AG09319 (cell line): ENCODE measurements at places on chromosomes 12 and 14.

GRCh38 chr12:570921-571794, 92.1 kb downstream of the NINJ2 start:
- peak; percentile 79 for DNase-seq

GRCh38 chr12:108649669-108650068, 16.0 kb upstream of the SELPLG start:
- DNase-seq: no peak

DNA sequence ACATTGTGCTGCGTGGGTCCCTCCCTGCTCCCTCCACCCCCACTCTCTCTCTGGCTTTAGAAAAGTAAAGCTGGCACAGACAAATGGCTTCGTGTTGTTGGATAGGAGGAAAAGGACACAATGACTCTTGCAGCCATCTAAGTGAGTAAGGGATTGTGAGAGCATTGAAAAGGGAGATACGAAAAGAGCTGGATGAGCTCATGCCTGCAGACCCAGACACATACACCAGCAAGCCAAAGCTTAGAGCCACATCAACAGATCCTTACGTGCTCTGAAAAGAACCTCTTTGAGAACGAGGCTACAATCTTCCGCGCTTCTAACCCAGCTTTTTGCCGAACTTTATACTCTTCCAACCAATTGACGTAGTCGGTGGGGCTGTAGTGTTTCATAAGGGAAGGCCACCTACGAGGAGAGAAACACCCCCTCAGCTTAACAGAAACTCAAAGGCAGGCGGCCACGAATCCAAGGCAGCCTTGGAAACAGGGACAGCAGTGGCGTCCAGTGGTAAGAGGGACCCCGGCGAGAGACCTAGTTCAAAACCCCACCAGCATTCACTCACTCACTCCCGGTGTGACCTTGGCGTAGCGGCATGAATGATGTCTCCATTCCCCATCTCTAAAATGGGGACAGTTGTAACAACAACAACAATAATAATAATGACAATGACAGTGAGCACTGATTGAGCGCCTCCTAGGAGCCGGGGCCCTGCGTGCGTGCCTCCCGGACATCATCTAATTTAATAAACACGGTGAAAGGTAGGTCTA, 1.1 kb downstream of the FBXO21 start:
- DNase-seq: no peak

DNA sequence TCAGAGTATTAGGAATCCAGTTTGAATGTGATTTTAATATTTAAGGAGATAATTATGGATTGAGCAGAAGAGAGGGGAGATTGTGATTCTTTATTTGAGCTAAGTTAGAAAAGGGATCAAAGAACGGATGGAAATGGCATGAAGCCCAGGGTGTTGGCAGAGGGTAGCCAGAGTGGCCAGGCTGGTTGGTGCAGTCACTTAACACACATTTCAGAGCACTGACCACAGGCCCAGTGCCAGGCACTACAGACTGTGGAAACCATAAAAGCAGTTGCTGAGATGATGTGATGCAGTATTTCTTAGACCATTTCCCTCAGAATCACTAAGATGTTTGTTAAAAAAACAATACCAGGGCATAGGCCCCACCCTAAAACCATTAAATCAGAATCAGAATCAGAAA, 167.7 kb upstream of the AMIGO2 start:
- DNase-seq: no peak

GRCh38 chr12:88417531-88417930, 162.7 kb downstream of the KITLG start:
- no peak for DNase-seq

- DNase-seq: no peak
These were observed 249.2 kb upstream of the PWP1 start for GRCh38 chr12:107436376-107436775.

DNA sequence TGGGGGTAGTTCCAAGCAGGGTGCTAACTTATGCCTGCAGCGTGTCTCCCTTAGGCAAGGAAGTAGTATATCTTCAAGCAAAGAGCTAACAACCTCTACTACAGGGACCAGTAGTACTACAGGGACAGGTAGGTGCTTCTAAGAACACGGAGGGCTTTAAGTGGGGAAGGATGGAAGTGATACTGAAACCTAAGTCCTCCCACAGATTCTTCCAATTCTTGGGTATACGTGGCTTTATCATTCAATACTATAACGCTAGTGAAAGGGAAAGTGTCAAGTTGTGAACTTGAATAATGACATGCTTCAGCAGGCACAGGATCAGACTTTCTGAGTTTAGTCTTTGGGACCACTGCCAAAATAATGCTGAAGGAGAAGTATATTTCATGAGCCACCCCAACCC, 241.7 kb downstream of the CEP128 start:
- no peak for DNase-seq

- no peak for DNase-seq
These were observed 53.3 kb downstream of the BDKRB1 start for GRCh38 chr14:96309133-96309895.

DNA sequence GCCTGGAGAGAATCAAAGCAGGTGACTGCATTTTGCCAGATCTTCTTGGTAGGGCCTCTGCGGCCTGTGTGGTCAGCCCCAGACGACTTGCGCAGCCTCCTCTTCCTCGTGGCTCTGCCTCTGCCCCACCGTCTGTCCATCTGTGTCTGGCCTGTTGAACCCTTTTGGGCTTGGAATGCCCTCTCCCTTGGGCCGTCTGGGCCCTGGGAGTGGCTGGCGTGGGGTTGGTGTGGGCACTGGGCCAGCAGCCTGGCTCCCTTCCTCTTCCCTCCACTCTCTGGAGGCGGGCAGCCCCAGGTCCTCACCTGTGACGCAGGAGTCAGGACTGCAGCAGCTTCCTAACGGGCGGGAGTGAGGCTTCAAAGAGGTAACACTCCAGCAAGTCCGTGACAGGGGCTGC, 9.7 kb upstream of the CCDC197 start:
- no peak for DNase-seq

- no peak for DNase-seq
These were observed 18.1 kb downstream of the EGLN3 start for GRCh38 chr14:33932576-33933345.

GRCh38 chr12:79451978-79452377, 238.8 kb downstream of the PAWR start:
- peak; percentile 67 for DNase-seq

- DNase-seq: no peak
These were observed 129.9 kb upstream of the GRIN2B start for GRCh38 chr12:14111230-14111865.

- no peak for DNase-seq
These were observed 49.9 kb downstream of the PELI2 start for GRCh38 chr14:56168007-56168616.

DNA sequence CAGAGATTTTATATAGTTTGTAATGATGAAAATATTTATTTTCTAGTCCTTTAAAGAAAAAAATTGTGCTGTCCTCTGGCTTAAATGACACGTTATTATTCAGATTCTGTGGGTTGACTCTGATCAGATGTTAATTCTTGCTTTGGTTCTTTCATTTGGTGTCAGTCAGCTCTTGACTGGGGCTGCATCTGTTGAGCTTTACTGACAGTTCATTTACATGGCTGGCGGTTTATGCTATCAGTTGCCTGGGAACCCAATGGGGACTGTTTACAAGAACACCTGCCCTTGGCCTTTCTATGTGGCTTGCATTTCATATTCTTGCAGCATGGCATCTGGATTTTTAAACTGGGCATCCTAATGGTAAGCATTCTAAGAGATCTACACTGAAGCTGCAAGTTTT, 667.1 kb upstream of the FBXO33 start:
- DNase-seq: no peak

DNA sequence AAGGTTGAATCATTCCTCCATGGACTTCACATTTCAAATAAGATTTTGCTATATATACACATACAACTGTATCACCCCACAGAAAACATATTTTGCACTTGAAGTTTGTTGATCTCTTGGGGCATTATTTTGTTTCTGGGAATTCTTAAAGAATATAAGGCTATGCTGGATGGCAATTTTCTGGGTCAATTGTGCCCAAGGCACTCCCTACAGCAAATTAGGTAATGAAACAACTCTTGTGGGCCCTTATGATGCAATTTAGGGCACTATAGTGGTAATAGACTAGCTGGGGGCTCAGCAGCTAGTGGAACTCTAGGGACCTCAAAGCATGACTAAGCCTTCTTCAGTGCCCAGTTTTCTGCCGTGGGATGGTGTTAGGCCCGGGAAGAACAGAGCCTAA, 444.4 kb downstream of the NRXN3 start:
- DNase-seq: no peak

- no peak for DNase-seq
These were observed 19.7 kb upstream of the NR1H4 start for GRCh38 chr12:100453951-100454350.

DNA sequence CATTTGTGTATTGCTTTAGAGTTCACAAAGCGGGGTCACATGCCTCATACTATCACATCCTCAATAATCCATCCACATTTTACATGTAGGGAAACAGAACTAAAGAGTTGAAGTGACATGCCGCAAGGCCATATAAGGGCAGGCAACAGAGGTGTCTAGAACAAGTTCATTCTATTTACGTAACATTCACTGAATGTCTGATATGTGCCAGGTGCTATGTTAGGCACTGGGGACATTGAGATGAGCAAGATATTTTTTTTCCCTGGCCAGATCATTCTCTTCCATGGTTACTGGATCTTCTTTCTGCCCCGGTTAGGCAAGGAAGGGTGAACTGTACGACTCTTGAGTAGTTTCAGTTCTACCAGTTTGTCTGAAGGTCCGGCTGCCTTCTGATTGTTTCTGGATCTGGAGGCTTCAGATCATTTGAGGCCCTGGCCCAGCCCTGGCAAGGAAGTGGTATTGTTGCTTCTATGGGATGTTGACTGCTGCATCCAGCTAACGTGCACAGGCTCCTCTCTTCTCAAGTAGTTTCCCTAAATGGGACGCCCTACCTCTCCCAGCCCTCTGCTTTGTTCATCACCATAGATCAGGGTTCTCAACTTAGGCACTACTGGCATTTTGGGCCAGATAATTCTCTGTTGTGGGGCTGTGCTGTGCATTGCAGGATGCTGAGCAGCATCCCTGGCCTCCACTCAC, 12.1 kb downstream of the GPATCH2L start:
- no peak for DNase-seq

DNA sequence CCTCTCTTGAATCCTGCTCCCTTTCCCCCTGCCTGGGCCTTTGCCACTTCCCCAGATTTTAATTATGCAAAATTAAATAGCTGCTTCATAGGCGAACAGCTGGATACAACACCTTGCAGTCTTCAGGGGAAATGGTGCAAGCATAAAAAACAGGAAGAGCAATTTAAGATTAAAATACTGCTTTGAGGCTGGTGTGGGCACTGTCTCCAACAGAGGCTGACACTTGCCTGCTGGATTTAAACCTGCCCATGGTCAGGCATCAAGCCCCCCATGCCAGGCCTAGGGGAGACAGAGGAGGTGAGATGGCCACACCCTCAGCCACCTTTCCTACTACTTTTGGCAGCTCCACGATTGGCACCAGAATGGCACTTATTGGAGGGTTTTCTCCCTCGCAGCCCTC, 110.1 kb upstream of the DIO3 start:
- no peak for DNase-seq

- DNase-seq: no peak
These were observed 26.2 kb downstream of the AVPR1A start for GRCh38 chr12:63124778-63125177.

- DNase-seq: no peak
These were observed 22.1 kb upstream of the NAP1L1 start for GRCh38 chr12:76106631-76107030.

- no peak for DNase-seq
These were observed 843 bp upstream of the NUAK1 start for GRCh38 chr12:106139422-106140171.

DNA sequence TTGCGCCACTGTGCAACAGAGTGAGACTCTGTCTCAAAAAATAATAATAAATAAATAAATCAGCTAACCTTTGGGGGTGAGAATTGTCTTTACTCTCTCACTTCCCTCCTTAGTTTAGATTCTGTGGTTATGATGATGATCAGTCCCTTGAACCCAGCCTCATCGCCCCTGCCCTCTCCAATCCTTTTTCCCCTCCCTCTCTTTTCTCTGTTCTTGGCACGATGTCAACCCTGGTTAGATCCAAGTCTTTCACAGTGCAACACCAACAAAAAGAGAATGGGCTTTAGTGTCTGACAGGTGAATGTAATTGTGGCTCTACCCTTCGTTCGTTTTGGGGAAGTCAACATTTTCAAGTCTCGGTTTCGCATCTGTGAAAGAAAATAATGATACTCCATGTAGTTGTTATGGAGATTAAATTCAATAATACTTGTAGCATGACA, 59.0 kb downstream of the NTN4 start:
- DNase-seq: no peak

DNA sequence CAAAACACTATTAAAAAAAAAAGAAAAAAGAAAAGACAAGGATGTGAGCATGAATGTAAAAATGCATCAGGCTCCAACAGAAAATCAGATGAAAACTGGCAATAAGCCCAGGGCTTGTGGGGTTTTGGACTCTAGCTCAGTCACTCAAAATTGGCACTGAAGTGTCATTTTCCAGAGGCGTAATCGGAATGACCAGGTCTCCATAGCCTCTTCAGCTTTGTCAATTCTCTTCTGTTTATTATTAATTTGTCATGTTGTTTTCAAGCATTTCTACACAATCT, 137.2 kb upstream of the TRHDE start:
- DNase-seq: no peak

GRCh38 chr14:75547552-75548250, 25.4 kb downstream of the BATF start:
- no peak for DNase-seq

DNA sequence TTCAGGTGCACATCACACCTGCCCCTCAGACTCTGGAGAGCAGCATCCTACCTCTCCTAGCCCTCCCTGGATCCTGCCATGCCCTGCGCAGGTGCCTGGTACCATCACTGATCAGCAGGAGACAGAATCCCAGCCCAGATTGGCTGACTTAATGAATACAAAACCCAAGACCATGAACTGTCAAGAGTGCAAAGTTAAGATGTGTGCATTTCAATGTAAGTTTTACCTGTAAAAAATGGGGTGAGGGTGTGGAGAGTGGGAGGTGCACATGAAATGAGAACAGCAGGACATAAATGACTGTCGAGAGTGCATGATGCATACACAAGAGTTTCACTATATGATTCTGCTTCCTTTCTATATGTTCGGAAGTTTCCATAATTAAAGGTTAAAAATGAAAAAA, 57.9 kb upstream of the GPR68 start:
- no peak for DNase-seq

GRCh38 chr12:20585913-20586312, 109.2 kb upstream of the SLCO1C1 start:
- no peak for DNase-seq

GRCh38 chr12:47767216-47767724, 5.8 kb upstream of the SLC48A1 start:
- no peak for DNase-seq

DNA sequence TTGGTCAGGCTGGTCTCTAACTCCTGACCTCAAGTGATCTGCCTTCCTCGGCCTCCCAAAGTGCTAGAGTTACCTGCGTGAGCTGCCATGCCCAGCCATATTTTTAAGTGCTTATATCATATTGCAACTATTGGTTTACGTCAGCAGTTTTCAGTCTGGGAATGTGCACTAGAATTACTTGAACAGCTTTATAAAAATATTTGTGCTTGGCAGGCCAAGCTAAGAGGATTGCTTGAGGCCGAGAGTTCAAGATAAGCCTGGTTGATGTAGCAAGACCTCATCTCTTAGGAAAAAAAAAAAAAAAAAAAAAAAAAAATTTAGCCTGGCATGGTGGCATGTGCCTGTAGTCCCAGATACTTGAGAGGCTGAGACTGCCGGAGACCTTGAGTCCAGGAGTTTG, 17.1 kb downstream of the KIAA0586 start:
- no peak for DNase-seq
